ENCODE measurements at places on chromosomes 1 and 21. TPM values are rescaled to one million over a fixed set of nuclear protein-coding genes. Genes with fewer than 3 reads are reported as not detected.

PLPPR5 gene
- total RNA-seq, result not detected

TEX38 gene
- not detected for total RNA-seq

USH2A gene
- total RNA-seq, result not detected

FAM20B gene
- 17.4 TPM for total RNA-seq

GIPC2 gene
- 7.3 TPM for total RNA-seq

LRRC3 gene
- 3.3 TPM for total RNA-seq

TRMT1L gene
- total RNA-seq, result 11.1 TPM

SORT1 gene
- 30.5 TPM for total RNA-seq

CCDC27 gene
- total RNA-seq, result not detected

SH2D1B gene
- not detected for total RNA-seq

CBS gene
- 2.9 TPM for total RNA-seq

CRNN gene
- total RNA-seq, result 7.8 TPM

GJA4 gene
- 10.6 TPM for total RNA-seq

LY9 gene
- total RNA-seq, result 0.23 TPM

NEGR1 gene
- total RNA-seq, result 4.3 TPM

PRR9 gene
- 0.38 TPM for total RNA-seq

DENND2C gene
- 43.0 TPM for total RNA-seq

AIM2 gene
- not detected for total RNA-seq

OR2AK2 gene
- total RNA-seq, result not detected

PIK3R3 gene
- total RNA-seq, result 12.4 TPM

CD53 gene
- 4.7 TPM for total RNA-seq

CA6 gene
- total RNA-seq, result 17.4 TPM
